ENCODE measurements at places on chromosomes 6 and 20.

- DNase-seq, result no peak
Measured at GRCh38 chr6:138157986-138158638, 3.6 kb upstream of the ARFGEF3 start.

- DNase-seq, result no peak
Measured at GRCh38 chr20:5354901-5355300, 38.1 kb upstream of the PROKR2 start.

- DNase-seq, result no peak
Measured at GRCh38 chr6:33710296-33711121, 991 bp downstream of the UQCC2 start.

DNA sequence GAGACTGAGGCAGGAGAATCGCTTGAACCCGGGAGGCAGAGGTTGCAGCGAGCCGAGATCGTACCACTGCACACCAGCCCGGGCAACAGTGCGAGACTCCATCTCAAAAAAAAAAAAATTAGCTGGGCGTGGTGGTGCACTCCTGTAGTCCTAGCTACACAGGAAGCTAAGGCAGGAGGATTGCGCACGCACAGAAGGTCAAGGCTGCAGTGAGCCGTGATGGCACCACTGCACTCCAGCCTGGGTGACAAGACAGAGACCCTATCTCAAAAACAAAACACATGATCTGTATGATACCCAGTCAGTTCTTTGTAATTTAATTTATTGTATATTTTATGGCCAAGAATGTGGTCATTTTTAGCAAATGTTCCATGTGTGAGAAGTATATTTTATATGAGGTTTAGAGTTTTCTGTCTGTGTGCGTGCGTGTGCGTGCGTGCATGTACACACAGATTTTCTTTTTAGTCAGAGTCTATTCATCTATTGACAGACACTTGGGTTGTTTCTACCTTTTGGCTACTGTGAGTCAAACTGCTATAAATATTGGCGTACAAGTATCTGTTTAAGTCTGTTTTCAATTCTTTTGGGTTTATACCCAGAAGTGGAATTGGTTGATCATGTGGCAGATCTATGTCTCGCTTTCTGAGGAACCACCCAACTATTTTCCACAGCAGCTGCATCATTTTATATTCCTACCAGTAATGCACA is 22.2 kb upstream of the MYL9 start:
- no peak for DNase-seq

GRCh38 chr6:108559884-108560462 is 744 bp upstream of the FOXO3 start:
- DNase-seq, result no peak

- DNase-seq, result no peak
Measured at GRCh38 chr6:35388772-35389352, 46.5 kb downstream of the PPARD start.

GRCh38 chr6:120274547-120274946 is 925.0 kb upstream of the MAN1A1 start:
- no peak for DNase-seq

DNA sequence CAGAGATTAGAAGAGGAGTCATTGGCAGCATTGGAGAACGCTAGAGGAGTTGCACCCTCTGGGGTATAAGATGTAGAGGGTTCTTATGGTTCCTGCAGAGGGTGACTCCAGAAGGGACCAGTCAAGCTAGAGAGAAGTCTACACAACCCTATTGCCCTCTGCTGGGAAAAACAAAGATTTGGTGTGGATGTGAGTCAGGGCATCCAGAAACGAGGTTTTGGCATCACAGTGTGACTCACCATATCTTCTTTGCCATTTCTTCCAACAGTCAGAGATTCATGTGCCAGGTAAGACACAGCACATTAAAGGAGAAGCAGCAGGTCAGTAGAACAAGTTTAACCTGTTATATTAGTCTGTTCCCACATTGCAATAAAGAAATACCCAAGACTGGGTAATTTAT is 598.8 kb downstream of the MAFB start:
- DNase-seq, result no peak

GRCh38 chr6:43699564-43700186 is 12.1 kb upstream of the MRPS18A start:
- no peak for DNase-seq

DNA sequence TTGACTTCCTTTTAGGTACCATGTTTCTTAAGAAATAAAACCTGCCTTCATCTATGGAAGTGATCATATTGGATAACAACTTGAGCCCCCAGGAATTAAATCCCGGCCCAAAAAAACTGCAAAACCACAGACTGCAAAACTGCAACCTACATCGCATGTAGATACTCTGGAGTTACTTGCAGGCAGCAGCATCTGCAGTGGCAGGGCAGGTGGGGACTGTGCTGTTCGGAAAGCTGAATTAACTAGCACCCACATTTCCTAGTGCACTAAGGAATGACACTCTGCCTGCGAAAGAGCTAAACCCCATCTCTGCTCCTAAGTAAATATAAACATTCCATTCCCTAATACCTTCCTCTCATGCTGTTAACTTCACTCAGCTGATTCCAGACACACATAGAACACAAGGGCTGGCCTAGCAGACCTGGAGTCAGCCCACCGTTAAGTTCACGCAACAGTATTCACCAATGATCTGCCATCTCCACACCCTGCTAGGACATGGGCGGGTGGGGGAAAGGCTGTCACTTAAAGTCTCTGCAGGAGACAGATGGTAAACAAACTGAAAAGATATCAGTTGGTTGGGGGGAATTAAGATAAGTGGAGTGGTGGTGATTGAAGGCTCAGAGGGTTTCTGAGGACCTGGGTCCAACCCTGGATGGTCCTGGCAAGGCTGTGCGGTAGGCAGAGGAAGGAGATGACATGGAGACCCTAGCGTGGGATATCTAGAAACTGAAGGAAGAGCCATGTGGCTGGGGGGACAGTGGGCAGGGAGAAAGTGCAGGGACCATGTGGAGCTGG is 128.4 kb downstream of the SYCP2 start:
- DNase-seq, result no peak

GRCh38 chr6:140078561-140079125 is 704.2 kb upstream of the CITED2 start:
- no peak for DNase-seq

Measured in CD4-positive, alpha-beta T cell treated with Interleukin-4 for 4 hours (primary cell).